ENCODE measurements at places on chromosomes 16 and 17.
A peak's percentile ranks its signal among the peaks of the same experiment; 100 is the strongest.

- DNase-seq: no peak
Measured at GRCh38 chr17:17467016-17467415, 9.8 kb upstream of the MED9 start.

- DNase-seq: no peak
Measured at GRCh38 chr16:86601356-86601755, 23.0 kb downstream of the FOXL1 start.

DNA sequence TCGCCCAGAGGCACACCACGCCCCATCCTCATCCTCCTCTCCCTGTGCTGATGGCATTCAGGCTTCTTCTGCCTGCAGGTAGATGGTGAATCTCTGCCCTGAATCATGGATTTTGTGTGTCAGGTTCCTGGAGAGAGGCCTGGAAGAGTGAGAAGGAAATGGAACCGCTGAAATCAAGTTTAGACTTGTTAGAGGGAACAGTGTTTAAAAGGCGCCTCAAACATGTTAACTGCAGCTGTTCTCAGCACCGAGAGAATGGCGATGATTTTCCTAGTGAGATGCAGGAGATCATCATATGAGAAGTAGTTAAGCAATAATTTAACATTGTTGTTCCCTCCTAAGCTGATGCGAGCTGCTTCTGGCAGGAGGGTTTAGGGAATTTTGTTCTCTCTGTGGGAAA lies 744.4 kb upstream of the EEF2KMT start:
- no peak for DNase-seq

DNA sequence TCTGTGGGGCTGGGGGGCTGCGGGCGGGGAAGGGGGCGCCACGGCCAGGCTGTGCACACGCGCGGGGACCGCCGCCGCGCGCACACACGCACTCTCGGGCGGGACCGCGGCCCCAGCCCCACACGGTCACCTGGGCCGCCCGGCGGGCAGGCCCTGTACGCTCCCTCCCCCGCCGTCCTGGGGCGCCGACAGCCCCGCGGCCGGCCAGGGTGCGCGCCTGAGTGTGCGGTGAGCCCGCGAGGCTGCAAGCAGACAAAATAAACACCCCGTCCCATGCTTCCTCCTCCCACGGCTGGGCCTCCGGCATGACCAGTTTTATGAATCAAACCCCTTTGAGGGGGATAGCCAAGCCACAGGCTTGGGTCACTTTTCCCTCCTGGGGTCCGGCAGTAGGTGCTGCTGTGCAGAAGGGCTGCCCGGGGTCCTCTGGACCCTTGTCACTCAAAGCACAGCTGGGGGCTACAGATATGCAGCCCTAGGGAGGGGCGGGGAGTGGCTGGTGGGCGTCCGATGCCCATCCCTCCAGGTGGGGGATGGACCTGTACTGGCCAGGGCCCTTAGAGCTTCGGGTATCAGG lies 441 bp downstream of the VASN start:
- DNase-seq: peak; percentile 32

- no peak for DNase-seq
Measured at GRCh38 chr16:58853854-58854791, 120.0 kb upstream of the GOT2 start.

DNA sequence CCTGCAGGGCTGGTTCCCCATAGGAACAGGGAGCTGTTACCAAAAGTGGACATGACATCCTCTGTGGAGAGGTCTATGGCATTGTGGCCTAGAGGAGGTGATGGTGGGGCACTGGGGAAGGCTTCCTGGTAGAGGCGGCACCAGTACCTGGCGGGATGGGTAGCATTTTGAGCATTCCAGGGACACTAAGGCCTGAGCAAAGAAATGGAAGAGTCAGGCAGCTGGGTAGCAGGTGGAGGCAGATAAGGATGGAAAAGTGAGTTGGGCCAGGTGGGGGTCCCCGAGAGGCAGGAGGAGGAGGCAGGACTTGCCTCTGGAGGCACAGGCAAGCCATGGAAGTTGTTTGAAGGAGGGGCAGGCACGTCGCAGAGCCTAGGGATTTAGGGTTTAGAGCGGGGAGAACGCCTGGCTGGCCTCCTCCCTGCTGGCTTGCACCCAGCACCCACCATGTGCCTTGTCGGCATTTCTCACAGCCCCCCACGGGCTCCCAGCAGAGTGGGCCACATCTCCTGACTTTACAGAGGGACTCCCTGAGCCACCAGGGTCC lies 5.1 kb upstream of the ADCY7 start:
- DNase-seq: peak; percentile 14

DNA sequence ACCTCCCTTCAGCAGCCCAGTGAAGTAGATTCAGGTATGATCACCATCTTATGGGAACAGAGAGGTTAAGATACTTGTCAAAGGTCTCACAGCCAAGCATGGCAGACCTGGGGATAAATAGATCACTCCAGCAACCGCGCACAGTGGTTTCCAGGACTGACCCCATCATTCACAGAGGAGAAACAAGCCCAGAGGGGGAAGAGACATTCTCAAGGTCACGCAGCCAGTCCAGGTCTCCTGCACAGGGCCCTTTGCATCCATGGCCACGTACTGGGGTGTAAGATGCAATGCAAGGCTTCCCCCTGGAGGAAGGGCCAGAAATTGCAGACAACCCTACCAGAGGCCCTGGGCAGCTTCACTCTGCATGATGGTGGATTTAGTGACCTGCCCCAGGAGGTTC lies 19.9 kb downstream of the TLE7 start:
- peak; percentile 43 for DNase-seq

DNA sequence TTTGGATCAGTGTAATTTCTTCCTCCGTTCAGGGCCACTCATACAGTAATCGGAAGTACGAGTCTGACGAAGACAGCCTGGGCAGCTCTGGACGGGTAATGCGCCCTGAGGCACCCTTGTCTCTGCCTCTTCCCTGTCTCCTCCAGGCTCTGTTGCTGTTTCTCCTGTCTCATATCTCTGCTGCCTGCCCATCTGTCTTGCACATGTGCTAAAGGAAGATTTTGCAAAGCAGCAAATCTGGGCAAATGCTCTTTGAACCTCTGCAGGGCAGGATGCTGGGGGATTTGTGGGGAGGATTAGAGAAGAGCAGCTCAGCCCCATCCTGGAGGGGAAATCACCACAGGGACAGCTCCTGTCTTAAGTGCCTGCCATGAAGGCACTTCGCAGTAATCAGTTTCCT lies 32.4 kb upstream of the POLR3E start:
- no peak for DNase-seq

GRCh38 chr17:47840001-47840741 lies 902 bp downstream of the SCRN2 start:
- no peak for DNase-seq

DNA sequence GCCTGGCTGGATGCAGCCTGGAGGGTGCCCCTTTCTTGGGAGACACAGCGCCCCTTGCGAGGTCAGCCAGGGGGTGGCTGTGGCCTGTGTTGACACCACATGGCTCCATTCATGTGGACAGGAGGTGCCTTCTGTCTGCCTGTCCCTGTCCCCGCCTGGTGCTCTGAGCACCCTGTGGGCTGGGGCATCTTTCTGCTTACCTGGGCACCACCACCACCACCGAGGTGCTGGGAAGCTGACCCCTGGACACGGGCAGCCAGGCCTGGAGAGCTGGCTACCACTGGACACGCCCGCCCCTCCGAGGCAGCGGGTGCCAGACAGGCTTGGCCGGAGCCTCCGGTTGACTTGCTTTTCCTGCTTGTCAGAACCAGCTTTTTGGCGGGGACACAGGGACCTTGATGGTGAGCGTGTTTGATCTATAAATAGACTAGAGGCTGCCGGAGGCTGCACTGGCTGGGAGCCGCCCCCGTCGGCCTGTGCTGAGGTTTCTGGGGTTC lies 121.3 kb upstream of the GSE1 start:
- DNase-seq: no peak

- DNase-seq: no peak
Measured at GRCh38 chr16:66352304-66352703, 14.2 kb upstream of the CDH5 start.

- no peak for DNase-seq
Measured at GRCh38 chr16:80997139-80997798, 9.4 kb downstream of the CMC2 start.

- no peak for DNase-seq
Measured at GRCh38 chr17:82826956-82827355, 12.9 kb downstream of the ZNF750 start.

- DNase-seq: no peak
Measured at GRCh38 chr17:4247361-4247970, 16.3 kb downstream of the ANKFY1 start.

GRCh38 chr17:48624544-48625494 lies 1.3 kb downstream of the HOXB9 start:
- no peak for DNase-seq

- no peak for DNase-seq
Measured at GRCh38 chr17:65684631-65685030, 123.2 kb upstream of the AXIN2 start.

DNA sequence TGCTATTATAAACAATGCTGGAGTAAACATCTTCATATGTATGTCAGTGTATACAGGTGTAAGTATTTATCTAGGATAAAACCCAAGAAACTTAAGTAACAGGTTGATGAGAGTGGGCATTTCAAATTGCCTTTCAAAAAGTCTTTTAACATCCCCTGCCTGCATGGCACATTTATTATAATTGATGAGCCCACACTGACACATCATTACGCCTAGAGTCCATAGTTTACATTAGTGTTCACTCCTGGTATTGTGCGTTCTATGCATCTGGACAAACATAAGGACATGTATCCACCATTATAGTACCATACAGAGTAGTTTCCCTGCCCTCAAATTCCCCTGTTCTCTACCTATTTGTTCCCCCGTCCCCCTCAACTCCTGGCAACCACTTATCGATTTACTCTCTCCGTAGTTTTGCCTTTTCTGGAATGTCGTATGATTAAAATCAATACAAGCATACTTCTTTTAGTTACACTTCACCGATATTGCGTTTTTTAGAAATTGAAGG lies 53.7 kb downstream of the NACA2 start:
- no peak for DNase-seq

GRCh38 chr17:44572801-44573200 lies 15.5 kb downstream of the FZD2 start:
- DNase-seq: no peak

DNA sequence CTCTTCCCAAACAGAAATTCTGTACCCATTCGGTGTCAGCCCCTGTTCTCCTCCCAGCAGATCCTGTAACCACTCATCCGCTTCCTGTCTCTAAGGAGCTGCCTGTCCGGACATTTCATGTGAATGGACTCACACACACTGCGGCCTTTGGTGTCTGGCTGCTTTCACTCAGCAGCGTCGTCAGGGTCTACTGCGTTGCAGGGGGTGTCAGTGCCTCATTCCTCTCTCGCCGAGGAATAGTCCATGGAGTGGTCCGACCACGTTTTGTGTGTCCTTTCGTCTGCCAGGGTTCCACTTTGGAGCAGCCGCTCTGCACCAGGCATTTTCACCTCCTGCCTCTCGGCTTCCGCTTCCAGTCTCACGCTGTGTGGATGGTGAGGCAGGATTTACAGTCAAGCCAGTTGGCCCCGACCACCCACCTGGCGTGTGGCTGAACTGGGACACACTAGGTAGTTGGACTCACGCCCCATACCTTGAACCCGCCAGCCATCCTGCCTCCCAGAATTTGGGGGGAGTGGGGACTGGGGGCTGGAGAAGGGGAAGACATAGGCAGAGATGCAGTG lies 188.2 kb upstream of the CIBAR2 start:
- DNase-seq: no peak

- no peak for DNase-seq
Measured at GRCh38 chr16:78376452-78376851, 277.0 kb downstream of the WWOX start.

GRCh38 chr17:30939051-30939689 lies 17.4 kb downstream of the ADAP2 start:
- no peak for DNase-seq

- DNase-seq: no peak
Measured at GRCh38 chr17:30005709-30006320, 64.4 kb downstream of the EFCAB5 start.

GRCh38 chr16:48352648-48353390 lies 32.4 kb downstream of the SIAH1 start:
- no peak for DNase-seq

DNA sequence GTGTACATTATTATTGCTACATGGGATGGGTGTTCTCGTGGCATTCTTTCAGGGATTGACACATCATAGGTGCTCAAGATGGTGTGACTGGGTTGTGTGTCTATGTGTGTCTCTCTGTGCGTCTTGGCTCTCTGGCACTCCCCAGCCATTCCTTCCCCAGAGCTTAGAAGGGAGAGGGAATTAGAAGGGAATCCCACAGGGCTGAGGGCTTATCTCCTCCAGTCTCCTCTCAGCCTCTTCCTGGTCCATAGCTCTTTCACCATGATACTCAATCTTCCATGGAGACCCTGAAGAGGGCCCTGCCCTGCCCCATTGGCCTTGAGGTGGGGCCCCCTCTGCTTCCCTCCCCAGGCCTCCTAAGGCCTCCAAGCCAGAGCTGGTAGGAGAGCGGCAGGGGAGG lies 52.0 kb downstream of the MRM1 start:
- no peak for DNase-seq

GRCh38 chr17:18139949-18140348 lies 31.4 kb downstream of the MYO15A start:
- DNase-seq: no peak

DNA sequence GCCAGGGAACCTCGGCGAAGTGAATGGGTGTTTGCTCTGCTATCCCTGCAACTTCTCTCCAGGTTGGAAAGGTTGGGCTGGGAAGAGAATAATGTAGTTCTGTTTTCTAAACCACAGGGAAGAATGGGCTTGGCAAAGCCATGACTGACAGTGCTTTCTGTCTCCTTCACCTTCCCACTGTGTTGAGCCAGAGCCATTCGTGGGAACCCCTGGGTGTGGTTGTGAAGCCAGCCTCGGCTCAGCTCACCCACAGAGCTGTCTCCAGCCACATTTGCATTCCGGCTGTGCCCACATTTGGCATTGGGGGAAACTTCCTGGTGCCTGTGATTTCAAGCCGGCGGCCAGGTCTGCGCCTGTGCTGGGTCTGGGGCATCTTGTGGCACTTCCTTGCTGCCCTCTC lies 39.9 kb downstream of the BAIAP2 start:
- no peak for DNase-seq

DNA sequence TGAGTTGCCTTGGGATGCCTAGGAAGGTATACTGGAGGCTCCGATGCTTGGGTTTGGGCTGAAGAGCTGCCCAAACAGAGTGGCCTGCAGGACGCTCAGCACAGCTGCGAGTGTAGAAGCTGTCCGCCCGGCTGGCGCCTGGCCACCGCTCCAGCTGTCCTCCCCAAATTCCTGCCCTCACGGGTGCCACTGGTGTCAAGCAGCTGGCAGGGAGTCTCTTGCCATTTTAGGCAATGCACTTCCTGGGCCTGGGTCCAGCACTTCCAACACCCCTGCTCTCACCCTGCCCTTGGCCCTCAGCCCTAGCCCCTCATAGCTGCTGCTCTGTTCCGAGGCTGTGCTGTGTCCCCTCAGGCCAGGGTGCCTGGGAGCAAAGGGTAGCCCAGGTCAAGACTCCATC lies 5.2 kb upstream of the PKMYT1 start:
- DNase-seq: no peak

Measured in stimulated activated CD4-positive, alpha-beta T cell treated with anti-CD3 and anti-CD28 coated beads, Interleukin-2, amount 100 ng/mL, for 24 hours (primary cell).